Parietal lobe (tissue), 2 donors: ENCODE measurements at places on chromosomes 16 and 17. TPM values are rescaled to one million over a fixed set of nuclear protein-coding genes. Genes with fewer than 3 reads are reported as not detected.

The MRPL10 gene
- total RNA-seq, result 13.5 TPM

The SLC5A11 gene
- not detected for total RNA-seq

The TOM1L1 gene
- 11.3 TPM for total RNA-seq

The C1QTNF8 gene
- 0.63 TPM for total RNA-seq
